Stimulated activated CD4-positive, alpha-beta T cell treated with anti-CD3 and anti-CD28 coated beads, Interleukin-15, amount 100 ng/mL, for 48 hours (primary cell): ENCODE measurements at places on chromosomes 1 and 21.

DNA sequence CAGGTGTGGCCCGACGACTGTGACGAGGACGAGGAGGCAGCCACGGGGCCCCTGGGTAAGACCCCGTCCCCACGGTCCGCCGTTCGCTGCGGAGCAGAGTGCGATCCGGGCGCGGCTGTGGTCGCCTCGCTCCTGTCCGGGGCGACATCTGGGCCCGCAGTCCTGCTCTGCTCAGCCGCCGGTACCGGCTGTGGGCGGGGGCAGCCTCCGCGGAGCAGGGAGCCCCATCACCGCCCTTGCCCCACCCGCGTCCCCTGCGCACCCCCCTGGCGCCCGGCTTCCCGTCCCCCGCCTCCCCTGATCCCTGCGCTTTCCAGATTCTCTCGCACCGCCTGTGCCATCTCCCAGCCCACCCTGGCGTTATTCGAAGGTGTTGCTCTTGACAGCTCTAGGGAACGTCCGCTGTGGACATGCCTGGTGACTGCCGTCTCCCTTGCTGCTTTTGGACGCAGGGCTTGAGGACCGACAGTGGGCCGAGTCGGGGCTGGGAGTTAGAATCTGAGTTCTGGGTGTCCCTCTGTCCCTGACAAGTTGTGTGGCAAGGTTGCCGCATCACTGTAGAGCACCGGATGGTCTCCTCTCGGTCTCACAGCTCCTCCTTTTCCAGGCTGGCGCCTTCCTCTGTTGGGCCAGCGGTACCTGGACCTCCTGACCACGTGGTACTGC lies 596 bp downstream of the TOR3A start:
- DNase-seq: peak; percentile 7

GRCh38 chr1:245177071-245177900 lies 22.5 kb downstream of the KIF26B start:
- DNase-seq: no peak

DNA sequence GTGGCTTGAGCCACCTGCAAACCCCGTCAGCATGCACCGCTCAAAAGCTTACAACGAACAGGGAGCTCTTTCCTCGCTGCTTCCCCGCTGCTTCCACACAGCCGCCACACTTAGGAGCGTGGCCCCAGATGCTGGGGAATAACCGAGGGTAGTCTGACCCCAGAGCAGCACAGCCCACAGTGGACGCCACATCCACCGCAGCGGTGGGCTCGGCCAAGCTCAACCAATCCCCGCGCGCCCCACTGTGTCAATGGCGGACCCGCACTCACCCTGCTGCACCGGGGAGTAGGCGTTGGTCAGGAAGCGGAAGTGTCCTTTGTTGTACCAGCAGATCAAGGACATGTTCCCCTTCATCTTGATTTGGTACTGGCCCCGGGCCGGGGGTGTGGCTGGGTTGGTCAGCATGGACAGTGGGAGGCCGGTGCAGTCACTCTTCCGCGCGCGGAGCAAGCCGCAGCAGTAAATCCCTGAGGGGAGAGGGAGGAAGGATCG lies 93.5 kb downstream of the PGBD5 start:
- DNase-seq: no peak

DNA sequence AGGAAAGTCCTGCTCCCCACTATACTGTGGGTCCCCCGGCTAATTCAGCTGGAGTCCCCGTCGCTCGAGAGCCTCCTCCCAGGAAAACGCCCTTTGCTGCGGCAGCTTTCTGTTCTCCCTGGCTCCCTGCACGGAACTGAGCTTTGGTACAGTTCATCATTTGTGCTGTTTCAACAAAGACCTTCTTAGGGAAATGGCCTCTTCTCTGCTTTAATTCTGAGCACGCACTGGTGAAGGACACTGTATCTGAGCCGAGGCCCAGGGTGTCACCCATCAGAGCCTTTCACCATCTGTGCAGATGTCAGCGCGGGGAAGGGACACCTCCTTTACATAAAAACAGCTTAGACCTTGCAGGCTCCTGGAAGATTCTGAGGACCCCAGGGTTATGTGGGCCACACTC lies 13.5 kb upstream of the PEX10 start:
- DNase-seq: no peak

- DNase-seq: no peak
Observed at GRCh38 chr21:17416139-17416538, 96.7 kb upstream of the CXADR start.

DNA sequence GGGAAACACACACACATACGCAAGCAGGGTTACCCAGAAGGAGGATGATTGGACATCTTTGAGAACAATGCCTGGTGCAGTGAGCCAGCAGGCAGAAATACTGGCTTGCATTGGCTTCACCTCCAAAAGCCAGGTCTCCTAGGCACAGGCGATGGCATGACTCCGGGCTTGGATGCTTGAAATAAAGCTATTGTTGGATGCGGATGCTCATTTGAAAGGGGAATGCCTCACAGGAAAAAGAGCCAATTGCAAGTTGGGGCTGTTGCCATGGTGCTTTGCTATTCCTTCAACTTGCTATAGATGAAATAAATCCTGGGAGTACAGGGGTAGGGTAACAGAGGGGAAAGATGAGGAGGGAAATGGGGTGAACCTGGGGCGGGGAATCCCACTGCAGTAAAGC lies 180.7 kb upstream of the SGIP1 start:
- no peak for DNase-seq

DNA sequence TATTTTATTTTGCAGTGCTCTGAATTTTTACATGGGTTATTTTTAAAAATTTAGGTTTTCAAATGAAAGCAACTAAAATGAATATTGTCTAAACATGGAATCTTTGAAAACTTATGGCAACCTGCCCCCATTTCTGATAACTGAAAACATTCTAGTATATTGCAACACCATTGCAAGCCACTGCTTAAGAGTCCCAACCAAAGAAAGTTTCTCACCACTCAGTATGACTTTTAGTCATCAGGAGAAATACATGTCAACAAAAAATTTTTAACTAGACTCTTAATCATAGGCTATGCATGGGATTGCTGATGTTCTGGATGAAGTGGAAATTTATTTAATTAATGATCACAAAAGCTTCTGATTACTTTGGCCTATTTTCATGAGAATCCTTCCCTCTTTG lies 112.1 kb downstream of the TNFSF18 start:
- DNase-seq: no peak

- DNase-seq: no peak
Observed at GRCh38 chr1:168512864-168513595, 30.8 kb downstream of the XCL2 start.

- no peak for DNase-seq
Observed at GRCh38 chr1:173445164-173445563, 32.0 kb upstream of the PRDX6 start.

DNA sequence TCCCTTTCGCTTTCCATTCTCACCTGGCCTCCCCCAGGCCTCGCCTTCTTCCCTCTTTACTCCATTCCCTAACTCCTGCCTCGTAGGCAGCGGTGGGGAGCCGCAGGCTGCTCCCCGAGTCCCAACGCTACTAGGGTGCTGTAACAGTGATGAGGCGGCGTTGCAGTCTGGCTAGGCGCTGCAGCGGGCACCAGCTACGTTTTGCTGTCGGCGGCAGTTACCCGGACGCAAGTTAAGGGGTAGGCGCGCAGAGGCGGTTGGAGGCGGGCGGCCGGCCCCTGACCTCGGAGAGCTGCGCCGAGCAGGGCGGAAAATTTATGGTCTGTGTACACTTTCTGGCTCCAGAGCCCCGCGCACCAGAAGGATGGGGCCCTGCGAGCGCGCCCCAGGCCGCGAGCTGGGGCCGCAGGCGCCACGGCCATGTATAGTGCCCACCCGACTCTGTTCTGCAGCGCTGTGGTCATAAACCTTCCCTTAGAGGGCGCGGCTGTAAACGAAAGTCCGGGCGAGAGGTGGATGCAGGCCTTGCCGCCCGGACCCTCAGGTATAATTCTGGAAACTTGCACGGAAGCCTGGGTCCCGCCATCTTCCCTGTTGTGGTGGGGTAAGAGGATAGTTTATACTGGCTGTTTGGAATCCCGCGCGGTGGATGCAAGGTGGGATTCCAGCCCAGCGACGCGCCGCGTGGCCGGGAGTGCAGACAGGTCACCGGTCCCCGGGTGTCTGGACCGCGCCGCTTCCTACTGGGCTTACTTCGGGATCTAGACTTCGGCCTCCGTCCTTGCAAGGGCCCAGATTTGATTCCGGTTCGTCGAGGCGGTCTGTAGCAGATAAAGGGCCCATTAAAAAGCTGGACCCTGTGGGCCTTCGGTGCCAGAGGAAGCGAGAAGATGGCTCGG lies 15.0 kb downstream of the HLX start:
- DNase-seq: no peak
